Lung microvascular endothelial cell (primary cell): ENCODE measurements at places on chromosomes 2 and 18. TPM values are rescaled to one million over a fixed set of nuclear protein-coding genes. Genes with fewer than 3 reads are reported as not detected.

DNA sequence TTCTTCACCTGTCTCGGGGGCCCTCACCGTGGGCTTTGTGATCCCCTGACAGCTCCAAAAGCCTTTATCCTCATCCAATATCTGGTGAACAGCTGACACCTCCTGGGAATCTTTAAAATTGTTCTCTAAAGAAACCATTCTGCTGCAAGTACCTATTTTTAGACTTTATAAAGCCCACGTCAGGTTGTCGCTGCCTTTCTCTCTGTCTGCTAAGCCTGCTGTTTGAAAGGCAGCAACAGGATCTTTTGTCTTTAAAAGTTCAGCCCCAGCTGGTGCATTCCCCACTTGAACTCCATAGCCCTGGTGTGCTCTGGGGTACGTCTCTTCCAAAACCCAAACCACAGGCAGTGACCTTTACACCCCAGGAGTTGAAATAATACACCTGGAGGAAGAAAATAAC lies 145.0 kb downstream of the NEDD4L start:
- no peak for DNase-seq

GRCh38 chr2:185895828-185896693 lies 157.5 kb downstream of the FSIP2 start:
- DNase-seq, result no peak

DNA sequence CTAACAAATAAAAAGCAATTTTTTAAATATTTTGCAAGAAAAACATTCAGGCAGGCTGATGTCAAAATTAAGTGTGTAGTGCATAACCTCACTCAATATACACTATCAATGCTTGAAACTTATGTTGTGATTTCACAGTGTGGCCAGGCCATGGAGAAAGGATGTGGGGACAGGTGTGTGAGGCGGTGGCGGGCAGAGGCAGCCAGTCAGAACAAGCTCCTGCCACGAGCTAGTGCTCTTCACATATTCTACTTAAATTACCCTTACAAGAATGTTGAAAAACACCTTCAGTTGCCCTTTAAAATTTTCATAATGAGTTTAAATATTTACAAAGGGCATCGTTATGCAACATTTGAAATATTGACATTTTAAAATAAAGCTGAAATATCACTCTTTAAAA lies 43.2 kb downstream of the CYB5A start:
- no peak for DNase-seq

- DNase-seq, result no peak
Measured at GRCh38 chr2:191065785-191066184, 51.8 kb upstream of the STAT1 start.

- DNase-seq, result peak; percentile 55
Measured at GRCh38 chr18:36493349-36494159, 196.0 kb downstream of the FHOD3 start.

- peak; percentile 63 for DNase-seq
Measured at GRCh38 chr2:88669482-88670214, 21.8 kb upstream of the RPIA start.

DNA sequence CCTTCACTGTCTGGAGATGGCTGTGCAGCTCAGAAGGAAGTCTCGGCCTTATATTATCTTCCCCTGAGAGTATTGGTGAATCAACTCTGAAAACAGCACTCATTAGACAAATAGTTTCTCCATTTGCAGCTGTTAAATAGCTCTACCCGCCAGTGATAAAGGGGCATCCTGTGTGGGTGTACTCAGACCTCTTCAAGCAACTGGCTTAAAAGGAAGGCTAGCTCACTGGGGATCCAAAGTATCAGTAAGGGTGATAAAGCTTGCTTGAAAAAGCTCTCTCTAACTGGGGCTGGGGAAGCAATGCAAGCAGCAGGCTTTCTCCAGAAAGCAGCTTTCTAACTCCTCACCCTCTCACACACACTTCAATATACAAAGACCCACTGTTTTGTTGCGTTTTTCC lies 64.9 kb upstream of the PSMD14 start:
- DNase-seq, result no peak

DNA sequence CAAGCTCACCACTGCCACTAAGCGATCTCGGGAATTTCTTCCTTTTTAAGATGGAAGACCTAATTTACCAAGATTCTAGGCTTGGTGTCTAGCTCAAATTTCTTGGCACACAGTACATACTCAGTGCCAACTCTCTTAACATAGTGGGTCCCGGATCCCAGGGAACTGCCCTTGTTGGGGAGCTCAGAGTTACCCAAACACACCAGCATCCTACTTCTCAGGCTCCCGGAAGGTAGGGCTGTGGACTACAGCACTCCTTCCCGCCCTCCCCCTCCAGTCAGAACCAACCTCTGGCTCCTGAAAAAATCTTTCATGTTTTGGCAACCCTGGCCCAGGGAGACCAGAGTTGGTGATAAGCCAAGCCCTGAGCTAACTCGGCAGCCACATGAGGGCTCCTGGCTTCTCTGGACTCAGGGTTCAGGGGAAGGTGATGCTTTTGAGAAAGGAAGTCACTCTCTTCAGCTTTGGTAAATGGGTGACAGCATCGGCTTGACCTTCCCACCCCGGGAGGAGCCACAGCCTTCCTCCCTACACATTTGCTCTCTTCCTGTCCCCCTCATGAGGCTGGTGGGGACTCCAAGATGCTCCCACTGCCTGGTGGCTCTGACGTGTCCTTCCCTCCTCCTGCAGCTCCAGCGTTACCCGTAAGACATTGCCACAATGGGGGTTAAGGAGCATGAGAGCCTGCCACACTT lies 8.8 kb downstream of the ODC1 start:
- no peak for DNase-seq

- DNase-seq, result peak; percentile 32
Measured at GRCh38 chr18:50356036-50356945, 18.6 kb upstream of the SKA1 start.

- DNase-seq, result no peak
Measured at GRCh38 chr2:183495589-183496267, 371.5 kb downstream of the NUP35 start.

DNA sequence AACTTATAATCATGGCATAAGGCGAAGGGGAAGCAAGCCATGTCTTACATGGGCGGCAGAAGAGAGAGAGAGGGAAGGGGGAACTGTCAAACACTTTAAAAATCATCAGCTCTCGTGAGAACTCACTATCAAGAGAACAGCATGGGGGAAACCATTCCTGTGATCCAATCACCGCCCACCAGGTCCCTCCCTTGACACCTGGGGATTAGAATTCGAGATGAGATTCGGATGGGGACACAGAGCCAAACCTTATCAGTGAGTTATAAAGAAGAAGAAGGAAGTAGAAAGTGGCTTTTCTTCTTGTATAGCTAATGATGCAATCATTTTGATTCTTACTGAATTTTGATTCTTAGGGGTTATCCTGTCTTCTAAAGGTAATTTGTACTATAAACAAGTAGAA lies 51.4 kb downstream of the SMCHD1 start:
- no peak for DNase-seq

DNA sequence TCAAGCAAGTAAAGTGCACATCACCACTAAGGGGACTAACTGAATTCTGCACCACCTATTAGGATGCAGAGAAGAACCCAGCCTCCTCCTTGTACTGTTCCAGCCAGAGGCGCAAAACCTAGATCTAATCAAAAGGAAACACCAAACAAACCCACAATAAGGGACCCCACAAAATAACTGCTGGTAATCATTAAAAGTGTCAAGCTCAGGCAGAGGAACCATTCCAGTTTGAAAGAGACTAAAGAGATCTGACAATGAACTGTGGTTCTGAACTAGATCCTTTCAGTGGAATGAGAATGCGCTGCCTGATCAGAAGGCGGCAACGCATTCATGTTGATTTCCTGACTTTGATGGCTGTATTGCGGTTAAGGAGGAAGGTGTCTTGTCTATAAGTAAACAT lies 16.8 kb downstream of the HDLBP start:
- no peak for DNase-seq

- DNase-seq, result peak; percentile 82
Measured at GRCh38 chr2:231612109-231612455, 19.4 kb downstream of the TEX44 start.

- DNase-seq, result no peak
Measured at GRCh38 chr2:38871432-38871831, 4.3 kb downstream of the DHX57 start.

GRCh38 chr2:10971888-10972260 lies 60.1 kb downstream of the KCNF1 start:
- DNase-seq, result no peak

- no peak for DNase-seq
Measured at GRCh38 chr2:88561646-88562388, 65.4 kb downstream of the EIF2AK3 start.

DNA sequence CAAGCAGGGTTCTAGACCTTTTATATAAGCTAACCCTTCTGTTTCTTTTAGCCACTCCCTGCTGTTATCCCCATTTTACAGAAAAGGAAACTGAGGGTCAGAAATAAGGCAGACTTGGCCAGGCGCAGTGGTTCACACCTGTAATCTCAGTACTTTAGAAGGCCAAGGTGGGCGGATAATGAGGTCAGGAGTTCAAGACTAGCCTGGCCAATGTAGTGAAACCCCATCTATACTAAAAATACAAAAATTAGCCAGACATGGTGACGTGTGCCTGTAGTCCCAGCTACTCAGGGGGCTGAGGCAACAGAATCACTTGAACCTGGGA lies 14.3 kb downstream of the RUFY4 start:
- DNase-seq, result no peak

- no peak for DNase-seq
Measured at GRCh38 chr2:45332567-45332966, 278.5 kb downstream of the SRBD1 start.

GRCh38 chr2:8984855-8985254 lies 18.6 kb downstream of the MBOAT2 start:
- peak; percentile 12 for DNase-seq

- no peak for DNase-seq
Measured at GRCh38 chr2:72765997-72766609, 59.7 kb downstream of the EXOC6B start.

- no peak for DNase-seq
Measured at GRCh38 chr2:10579441-10579840, 110.3 kb downstream of the NOL10 start.

DNA sequence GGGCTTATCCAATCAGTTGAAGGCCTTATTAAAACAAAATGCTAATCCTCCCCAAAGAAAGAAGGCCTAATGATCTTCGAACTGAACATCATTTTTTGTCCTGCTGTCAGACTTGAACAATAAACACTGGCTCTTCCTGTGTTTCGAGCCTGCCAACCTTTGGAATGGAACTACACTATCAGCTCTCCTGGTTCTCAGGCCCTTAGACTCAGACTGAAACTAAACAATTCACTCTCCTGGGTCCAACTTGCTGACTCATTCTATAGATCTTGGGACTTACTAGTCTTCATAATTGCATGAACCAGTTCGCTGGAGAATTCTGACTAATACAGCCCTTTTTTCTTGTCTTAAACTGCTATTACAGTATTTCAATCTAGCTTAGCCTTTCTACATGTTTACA lies 235.2 kb downstream of the LNPK start:
- DNase-seq, result peak; percentile 10

- DNase-seq, result no peak
Measured at GRCh38 chr2:24682304-24682703, 110.9 kb downstream of the PTRHD1 start.

DNA sequence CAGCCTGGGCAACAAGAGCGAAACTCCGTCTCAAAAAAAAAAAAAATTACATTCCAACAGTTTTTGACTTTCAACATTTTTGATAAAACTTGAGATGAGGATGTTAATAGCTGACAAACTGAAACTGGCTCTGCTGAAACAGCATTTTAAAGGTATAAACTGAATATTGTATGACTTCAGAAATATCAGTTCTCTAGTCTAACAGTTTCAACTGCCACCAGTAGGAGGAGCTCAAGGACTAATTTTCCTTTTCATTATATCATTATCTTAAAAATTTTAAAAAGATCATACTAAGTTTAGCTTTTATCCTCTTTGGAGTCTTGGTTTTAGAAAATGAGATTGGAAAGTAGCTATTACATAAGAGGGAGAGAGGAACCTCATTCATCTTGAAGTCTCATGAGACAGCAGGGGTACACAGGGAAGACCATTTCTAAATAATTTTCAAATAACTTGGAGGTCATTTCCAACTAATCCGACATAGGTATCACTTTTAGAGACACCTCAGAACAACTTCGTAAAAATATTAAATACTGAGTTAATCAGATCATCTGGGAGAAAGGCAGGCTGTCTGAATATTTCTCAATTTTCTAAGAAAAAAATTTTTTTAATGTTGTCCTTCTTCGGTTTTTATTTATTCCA lies 37.6 kb upstream of the MCM6 start:
- peak; percentile 64 for DNase-seq

GRCh38 chr18:79797518-79798345 lies at the start of gene KCNG2:
Gene KCNG2 (plus strand): TSS chr18:79797938. CDS start chr18:79863668, 65,730 bp downstream.
- peak; percentile 9 for DNase-seq

TUBB8B gene
- not detected in 2 replicates for total RNA-seq

SLC11A1 gene
- total RNA-seq, result under 0.01 and 0.20 TPM in 2 replicates

VSNL1 gene
- total RNA-seq, result not detected in 2 replicates

TMEM237 gene
- 11.9 and 13.9 TPM in 2 replicates for total RNA-seq

SPDYA gene
- 0.20 and 0.22 TPM in 2 replicates for total RNA-seq

MATN3 gene
- total RNA-seq, result 0.20 and 0.87 TPM in 2 replicates

CSRNP3 gene
- 0.44 and 0.99 TPM in 2 replicates for total RNA-seq
